ENCODE measurements at places on chromosomes 16 and 17.

GRCh38 chr17:53571342-53571741 is 251.4 kb upstream of the KIF2B start:
- DNase-seq = no peak

DNA sequence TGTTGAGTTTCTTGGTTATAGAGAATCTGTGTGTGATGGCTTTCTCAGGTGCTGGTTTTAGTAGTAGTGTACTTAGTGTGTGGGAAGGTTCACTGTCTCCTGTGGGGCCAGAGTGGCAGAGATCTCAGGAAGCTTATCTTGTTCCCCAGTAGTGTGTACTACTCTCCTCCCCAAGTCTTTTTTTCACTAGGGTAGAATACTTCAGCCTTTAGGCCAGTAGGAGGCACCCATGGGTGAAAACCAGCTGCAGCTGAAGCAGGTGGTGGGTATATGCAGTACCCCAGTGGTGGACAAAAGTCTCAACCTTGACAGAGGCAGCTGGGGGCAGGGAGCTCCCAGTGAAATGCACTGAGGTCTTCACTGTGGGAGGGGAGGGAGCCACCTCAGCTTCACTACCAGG is 109.9 kb downstream of the PHKB start:
- no peak for DNase-seq

- no peak for DNase-seq
These were observed 15.7 kb downstream of the RBL2 start for GRCh38 chr16:53449816-53450517.

DNA sequence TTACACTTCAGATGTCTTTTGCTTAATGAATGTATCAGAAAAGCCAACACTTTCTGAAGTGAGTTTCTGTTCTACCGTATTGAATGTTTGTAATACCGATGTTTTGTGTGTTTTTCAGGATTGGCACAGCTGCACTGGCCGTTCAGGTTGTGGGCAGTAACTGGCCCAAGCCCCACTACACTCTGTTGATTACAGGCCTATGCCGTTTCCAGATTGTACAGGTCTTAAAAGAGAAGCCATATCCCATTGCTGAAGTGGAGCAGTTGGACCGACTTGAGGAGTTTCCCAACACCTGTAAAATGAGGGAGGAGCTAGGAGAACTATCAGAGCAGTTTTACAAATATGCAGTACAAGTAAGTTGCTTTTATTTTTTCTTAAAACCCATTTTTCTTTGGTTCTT is 4.7 kb upstream of the ABCC11 start:
- DNase-seq = no peak

GRCh38 chr17:66900126-66901010 is 64.1 kb upstream of the CACNG4 start:
- DNase-seq = no peak

- DNase-seq = no peak
These were observed 44.9 kb upstream of the CACNG5 start for GRCh38 chr17:66789961-66790437.

GRCh38 chr17:68566442-68566738 is 34.8 kb downstream of the FAM20A start:
- DNase-seq = no peak

DNA sequence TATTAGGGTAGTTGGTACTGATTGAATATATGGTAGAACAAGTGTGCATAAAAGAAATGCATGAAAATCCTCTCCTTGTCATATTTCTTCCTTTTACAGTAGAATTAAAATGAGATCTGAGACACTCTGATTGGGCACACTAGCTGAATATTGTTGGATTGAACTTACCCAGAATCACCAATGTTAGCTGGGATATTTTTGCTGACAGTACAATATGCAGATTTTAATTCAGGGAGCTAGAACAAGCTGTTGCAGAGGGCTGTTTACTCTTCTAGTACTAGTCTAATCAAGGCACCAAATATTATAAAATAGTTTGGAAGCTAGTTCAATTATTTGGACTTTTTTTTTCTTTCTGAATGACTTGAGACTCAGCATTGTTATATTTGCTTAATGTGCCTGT is 4.6 kb downstream of the TANC2 start:
- no peak for DNase-seq

- no peak for DNase-seq
These were observed 26.3 kb downstream of the CNTNAP1 start for GRCh38 chr17:42708588-42708987.

Measured in Jurkat, Clone E6-1 (cell line).